ENCODE measurements at places on chromosomes 5 and 9.

DNA sequence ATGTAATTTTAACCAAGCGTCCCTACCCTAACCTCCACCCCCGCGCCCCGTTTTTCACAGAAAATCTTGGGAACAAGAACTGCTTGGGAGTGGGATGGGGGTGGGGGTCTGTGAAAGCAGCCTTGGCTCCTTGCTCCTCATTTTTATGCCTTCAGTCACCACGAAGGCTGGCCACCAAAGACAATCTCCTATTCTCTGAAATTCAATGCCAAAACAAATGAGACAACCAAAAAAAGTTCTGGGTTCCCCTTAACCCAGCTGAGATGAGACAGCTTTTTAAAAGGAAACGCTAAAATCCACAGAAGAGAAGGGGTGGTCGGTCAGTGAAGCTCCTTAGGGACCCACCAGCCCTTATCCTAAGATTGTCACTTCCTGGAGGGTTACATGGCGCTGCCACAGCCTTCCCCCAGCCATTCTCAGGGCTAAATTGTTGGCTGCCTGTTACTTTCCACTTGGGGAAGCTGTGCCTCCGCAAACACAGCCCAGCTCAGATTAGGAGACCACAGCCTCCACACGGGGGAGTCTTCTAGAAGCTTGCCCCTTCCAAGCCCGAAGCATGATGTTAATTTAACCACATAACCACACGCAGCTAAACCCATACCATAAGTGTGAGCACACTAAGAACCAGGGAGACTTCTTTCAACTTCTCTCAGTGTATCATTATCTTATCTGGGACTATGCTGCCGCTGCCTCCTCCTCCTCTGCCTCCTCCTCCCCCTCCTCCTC lies 136.3 kb downstream of the FOXD1 start:
- DNase-seq, result no peak

GRCh38 chr5:112310746-112311145 lies 108.3 kb downstream of the EPB41L4A start:
- no peak for DNase-seq

DNA sequence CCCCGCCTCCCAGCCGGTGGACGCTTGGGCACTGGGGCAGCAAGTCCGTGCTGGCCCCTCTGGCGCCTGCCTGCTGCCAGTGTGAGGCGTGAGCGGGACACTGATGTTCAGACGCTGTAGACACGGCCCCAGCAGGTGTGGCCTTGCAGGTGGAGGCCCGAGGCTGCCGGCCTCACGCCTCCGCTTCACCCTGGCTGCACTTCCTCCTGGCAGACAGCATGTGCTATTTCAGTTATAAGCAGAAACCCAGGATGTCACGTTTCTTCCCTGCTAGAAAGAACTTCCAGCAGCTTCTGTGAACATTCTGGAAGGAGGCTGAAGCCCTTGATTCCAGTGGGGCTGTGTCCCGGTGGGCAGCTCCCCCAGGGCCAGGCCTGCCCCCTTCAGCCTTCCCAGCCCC lies 114.8 kb upstream of the FCN2 start:
- DNase-seq, result no peak

DNA sequence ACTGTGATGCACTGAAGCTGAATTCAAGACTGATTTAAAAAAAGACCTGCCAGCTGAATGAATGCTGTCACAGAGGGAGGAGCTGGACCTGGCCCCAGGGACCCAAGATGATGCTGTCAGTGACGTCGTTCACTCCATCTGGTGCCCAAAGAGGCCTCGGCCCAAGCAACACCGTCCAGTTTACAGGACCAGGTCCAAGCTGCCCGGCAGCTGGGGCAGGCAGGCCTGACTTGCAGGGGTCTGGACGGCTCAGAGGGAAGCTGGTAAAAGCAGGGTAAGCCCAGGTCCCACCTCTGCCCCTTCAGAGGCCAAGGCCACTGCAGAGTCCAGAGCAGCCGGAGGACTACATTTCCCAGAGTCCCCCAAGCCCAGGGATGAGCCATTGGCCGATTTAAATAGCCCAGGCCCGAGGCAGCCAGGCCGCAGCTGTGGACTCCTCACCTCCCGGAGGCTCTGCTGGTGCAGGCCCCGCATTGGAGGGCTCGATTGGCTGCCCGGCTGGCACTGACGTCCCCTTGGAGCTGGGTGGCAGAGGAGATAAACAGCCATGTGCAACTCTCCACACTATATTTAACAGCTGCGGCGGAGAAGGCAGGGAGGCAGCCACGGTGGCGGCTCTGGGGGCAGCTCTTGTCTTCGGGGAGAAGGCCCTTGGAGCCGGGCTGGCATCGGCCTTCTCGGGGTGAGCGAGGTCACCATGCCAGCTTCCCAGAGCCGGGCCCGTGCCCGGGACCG lies at the start of gene PLPP7:
PLPP7 (plus strand) TSS at position 423 of the 735 bp plus-strand sequence; CDS start at position 698, 275 bp downstream.
- peak; percentile 85 for DNase-seq

DNA sequence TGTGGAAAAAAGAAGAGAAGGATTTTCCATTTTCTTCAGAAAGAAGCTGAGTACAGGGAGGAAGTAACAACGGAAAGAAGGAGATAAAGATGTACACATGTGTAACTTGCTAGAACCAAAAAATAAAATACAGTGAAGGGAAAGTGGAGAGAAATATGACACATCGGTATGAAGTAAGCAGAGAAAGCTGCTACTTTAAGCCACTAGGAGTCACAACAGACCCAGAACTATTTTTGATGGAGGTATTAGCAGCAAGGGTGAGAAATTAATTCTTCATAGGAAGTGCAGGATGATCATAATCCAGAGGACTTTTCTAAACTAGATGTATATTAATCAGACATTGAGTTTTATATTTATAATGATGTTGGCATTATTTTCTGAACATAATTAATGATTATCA lies 88.5 kb downstream of the FAM174A start:
- no peak for DNase-seq

DNA sequence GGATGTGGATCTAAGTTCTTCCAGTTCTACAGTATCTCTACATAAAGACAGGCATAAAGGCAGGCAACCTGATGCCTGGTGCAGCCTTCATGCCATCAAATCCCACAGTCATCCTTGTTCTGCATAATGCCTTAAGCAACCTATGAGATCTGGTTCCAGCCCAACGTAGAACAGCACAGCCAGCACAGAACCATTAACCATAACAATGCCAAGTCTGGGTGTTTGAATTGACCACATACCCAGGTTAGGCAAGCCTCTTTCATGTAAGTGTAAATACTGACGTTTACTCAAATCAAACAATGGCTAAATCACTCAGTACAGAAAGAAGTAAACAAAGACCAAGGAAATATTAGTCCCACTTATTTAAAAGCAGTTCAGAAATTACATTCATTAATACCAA lies 195.0 kb downstream of the ADAMTSL1 start:
- no peak for DNase-seq

DNA sequence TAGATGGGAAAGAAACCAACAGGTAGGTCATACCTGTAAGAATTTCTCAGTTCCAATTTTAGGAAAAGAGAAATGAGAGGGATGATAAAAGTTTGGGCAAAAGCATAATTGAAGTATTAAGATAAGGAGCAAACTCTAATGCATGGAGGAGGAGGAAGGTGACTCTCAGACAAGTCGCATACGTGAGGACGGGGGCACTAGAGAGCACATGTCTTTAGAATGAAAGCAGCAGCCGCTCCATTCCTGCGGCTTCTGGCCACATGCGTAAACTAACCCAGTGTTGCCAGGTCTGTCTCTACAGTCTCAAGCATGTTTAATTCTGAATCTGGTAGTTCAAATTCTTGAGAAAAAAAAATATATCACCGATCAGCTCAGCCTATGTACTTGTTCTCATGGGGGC lies 371.5 kb upstream of the SLC30A5 start:
- DNase-seq, result no peak
